ENCODE measurements at places on chromosomes 3 and 15.

- no peak for DNase-seq
These were observed 17.6 kb upstream of the LINGO1 start for GRCh38 chr15:77650265-77650664.

GRCh38 chr3:170128977-170129431 lies 52.5 kb downstream of the PHC3 start:
- no peak for DNase-seq

DNA sequence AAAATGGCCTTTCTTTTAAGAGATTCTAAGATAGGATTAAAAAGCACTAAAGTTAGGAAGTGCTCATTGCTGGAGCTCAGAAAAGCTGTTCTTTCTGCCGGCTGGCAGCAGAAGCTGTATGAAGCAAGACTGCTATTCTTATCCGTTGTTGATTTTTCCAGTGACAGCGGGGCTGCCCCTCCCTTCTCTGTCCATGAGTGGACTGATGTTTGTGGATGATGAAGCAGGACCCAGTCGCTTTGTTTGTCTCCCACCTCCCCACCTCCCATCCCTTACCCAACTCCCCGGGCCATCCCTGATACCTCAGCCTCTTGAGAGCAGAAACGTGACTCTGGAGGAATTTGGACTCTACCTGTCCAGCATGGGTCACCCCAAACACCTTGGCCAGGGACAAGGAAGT lies 10.3 kb upstream of the MUSTN1 start:
- DNase-seq, result no peak

GRCh38 chr3:56985878-56986277 lies 74.6 kb upstream of the SPATA12 start:
- DNase-seq, result no peak

DNA sequence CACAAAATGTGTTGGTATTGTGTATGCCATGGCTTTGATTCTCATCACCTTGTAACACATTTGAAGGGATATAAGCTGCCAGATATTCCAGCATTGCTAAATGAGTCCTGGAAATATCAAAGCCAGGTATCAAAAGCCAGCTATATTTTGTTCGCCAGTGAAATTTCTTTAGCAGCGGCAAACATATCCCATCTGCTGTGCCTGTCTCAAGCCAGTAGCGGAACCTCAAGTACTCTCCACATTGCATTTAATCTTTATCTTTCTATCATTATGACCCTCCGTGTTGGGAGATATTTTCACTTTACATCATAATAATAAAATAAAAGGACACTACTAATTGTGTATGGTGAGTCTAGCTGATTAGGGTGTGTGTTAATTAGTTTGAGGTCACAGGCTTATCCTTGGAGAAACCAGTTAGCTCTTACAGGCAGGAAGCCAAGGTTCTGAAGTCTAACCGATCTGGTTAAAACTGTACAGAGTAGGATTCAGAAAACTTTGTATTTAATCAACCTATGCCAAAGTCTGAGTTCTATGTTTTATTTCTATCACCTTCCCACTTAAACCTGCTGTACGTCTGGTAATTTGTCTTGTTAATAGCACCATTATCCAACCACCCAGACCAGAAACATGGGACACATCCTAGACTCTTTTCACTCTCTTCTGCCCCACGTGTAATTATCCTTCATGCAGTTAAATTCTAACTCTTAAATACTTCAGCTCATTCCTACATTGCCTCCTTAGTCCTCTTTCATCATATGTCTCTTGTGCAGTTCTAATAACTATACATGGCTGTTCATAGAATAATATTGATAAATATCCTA lies 14.5 kb downstream of the TIPARP start:
- no peak for DNase-seq

- DNase-seq, result no peak
These were observed 30.1 kb downstream of the CCDC12 start for GRCh38 chr3:46946416-46946815.

- DNase-seq, result no peak
These were observed 21.6 kb downstream of the RNU5B-1 start for GRCh38 chr15:65326117-65326526.

DNA sequence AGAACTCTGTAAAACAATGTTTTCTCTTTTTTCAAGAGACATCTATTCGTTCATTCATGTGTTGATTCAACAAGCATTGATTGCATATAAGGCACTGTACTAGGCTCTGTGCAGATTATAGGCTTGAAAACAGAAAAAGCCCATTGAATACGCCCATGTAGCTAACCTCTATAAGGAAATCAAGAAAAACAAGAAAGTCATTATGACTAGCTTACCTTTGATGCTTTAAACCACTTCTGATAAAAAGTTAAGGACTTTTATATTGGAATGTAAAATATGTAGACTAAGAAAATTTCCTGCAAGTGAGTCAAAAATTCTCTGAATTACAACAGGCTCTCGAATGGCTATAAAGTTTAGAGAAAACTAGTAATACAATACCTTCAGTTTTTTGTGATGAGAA lies 92.5 kb downstream of the BDH1 start:
- DNase-seq, result no peak

GRCh38 chr3:187005827-187006481 lies 75.6 kb downstream of the ST6GAL1 start:
- no peak for DNase-seq
